ENCODE measurements at places on chromosomes 5 and 9. TPM values are rescaled to one million over a fixed set of nuclear protein-coding genes. Genes with fewer than 3 reads are reported as not detected.
A peak's percentile ranks its signal among the peaks of the same experiment; 100 is the strongest.

- DNase-seq, result no peak
Observed at GRCh38 chr9:114621561-114621960, 10.5 kb downstream of the TMEM268 start.

GRCh38 chr5:38858839-38859238 is 13.0 kb downstream of the OSMR start:
- DNase-seq, result no peak

GRCh38 chr5:65014769-65015168 is 246.0 kb downstream of the CWC27 start:
- no peak for DNase-seq

DNA sequence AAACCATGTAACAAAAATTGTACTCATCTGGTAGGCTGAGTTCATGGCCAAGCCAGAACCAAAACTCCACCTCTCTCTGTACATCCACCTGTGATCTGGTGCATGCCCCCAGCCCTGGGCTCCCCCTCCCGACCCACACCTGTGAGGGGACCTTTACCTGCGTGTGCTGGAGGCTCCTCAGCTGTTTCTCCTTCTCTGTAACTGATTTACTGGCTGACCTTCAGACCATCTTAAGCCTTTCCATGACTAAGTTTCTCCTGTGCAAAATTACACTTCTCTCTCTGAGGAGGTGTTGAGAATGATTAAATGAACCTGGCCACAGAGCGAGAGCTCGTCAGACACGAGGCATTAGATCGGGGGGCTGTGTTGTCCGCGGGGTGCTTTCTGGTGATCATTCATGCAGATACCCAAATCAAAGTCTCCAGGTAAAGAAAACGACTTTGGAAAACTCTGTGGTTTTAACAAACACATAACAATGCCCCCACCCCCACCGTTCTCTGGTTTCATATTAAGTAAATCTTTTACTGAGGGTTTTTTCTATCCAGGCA is 136.4 kb downstream of the SEMA5A start:
- no peak for DNase-seq

- no peak for DNase-seq
Observed at GRCh38 chr5:56814361-56814962, 887 bp upstream of the MAP3K1 start.

GRCh38 chr9:70816891-70817290 is 304.5 kb downstream of the TRPM3 start:
- DNase-seq, result no peak

DNA sequence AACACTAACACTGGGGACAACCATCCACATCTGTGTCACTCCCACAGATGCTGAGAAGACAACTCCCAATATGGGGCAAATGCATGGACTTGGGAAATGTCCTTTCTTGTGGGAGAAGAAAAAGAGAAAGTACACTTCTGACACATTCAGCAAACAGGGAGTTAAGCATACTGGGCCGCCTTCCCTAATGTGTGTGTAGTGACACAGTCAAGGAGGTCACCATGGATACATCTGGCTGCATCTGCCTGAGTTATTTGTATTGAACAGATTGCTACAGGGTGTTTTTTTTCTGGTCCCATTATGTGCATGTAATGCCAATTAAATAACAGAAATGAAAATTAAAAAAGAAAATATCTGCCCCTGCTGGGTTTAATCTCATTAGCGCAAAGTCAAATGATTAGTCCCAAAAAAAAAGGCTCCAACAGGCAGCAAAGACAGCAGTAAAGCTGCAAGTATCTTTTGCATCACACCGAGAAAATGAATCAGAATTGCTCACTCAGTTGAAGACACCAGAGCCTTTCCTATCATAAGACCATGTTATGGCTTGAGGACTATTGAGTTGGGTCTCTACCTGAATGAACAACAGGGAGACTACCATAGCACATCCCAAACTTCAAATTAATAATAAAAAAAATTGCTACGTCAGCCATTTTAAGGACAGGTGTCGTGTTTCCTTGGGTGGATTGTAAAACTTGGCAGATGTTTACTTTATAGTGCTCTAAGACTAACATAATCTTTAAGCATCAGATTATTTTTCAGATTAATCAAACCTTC is 395.9 kb downstream of the DTWD2 start:
- DNase-seq, result no peak

- peak; percentile 98 for DNase-seq
Observed at GRCh38 chr9:109012009-109012875, 1.1 kb downstream of the CTNNAL1 start.

DNA sequence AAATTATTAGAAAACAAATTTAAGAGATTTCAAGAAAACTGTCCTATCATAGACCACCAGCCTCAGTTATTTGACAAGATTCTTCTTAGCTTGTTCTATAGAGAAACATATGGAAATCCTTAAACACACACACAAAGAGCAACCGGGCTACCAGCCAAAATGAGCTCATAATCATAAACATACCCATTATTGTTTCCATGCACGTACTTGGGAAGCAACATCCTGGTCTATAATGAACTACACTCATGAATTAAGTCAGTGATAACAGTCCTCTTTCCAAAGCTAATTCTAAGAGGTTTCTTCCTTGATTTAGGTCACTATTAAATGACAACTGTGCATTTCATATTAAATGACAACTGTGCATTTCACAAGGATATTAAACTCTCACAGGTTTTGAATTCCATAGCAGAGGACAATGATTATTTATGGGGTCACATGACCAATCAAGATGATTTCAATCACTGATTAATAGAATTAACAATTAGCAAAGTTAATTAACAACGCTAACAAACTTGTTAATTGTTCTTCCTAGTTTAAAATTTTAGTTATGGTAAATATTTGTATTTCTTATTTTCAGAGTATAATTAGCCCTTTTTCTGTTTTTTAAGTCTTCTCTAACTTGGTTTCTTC is 77.0 kb downstream of the OXCT1 start:
- peak; percentile 37 for DNase-seq

GRCh38 chr5:53971131-53971530 is 339.2 kb downstream of the ARL15 start:
- no peak for DNase-seq

DNA sequence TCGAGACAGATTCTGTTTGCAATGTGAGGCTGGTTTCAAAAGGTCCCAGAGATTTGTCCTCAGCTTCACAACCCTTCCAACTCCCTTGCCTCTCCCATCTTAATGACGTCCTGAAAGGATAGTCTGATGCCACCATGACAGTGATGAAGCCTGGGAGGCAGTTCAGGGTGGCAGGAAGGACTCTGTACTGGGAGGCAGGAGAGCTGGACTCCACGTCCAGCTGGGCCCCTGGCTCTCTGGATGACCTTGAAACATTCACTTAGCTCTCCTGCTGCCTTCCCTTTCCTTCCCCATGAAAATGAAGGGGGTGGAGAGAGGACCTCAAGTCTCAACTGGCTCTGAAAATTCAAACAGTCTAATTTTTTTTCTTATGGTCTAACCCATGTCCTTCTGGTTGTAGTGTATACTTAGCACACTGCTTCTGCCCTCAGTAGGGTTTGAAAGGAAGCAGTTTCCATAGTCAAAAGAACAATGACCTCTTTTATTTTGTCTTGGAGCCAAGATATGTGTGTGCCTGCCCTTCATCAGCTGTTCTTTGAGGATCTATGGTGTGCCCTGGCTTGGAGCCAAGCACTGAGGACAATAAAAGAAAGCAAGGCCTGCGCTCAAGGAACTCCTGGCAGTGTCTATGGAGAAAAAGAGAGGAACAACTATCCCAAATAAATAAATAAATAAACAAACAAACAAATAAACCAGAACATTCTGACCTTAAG is 188.3 kb downstream of the GRIA1 start:
- DNase-seq, result no peak

DNA sequence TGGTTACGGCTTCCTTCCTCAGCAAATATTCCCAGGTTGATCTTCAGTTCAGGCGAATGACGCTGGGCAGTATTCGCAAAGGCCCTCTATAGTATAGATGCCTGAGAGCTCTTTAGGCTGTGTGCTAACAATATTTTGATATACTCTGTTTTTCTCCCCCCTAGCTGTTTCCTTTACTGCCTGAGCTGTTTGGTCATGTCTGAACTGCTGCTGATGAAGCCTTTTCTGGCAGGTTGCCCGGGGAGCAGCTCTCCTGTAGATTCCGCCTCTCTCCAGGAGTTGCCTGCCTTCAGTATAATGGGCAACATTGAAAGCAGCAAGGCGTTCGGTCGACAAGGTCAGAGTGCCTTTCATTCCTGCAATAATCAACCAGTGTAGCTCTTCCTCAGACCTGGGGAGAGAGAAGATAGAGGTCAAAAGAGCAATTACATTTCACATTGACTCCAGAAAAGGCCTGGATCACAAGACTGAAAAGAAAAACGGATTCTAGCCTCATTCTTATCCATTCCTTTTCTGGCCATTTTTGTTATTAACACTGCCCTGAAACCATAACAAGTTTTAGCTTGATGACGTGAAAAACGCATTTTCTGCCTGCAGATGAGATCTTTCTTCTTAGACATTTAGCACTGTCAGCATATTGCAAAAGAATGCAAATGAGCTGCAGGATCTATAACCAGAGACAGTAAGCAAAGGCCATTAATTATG is 60.1 kb upstream of the ZNF608 start:
- DNase-seq, result peak; percentile 88

GRCh38 chr9:21395778-21396717 is 10.8 kb upstream of the IFNA2 start:
- no peak for DNase-seq

GRCh38 chr5:167219298-167219697 is 1072.1 kb upstream of the WWC1 start:
- no peak for DNase-seq

DNA sequence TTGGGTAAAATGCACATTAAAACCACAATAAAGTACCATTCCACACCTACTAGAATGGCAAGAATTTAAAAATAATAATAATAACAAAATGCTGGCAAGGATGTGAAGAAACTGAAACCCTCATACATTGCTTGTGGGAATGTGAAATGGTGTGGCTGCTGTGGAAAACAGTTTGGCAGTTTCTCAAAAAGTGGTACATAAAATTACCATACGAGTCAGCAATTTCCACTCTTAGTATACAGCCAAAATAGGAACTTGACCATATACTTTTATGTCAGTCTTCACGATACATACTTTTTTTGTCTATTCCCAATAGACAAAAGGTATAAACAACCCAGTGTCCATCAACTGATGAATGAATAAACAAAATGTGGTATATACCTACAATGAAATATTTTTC is 15.6 kb downstream of the FKBP15 start:
- DNase-seq, result no peak

- no peak for DNase-seq
Observed at GRCh38 chr5:56176871-56177533, 56.1 kb downstream of the ANKRD55 start.

DNA sequence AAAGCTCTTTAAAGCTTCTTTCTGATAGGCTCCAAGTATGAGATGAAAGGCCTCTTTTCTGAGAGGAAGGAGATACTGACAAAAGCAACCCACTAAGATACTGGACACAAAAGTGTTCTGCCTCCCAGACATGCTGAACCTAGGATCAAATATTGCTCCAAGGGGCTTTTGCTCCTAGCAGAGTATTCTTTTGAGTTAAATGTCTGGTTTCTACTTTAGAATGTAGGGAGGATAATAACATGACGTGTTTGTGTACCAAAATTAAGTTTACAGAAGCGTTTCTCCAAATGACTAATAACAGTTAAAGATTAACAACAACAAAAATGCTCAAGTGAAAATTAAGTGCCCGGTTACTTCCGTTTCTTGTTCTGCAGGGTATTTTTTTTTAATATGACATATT is 2293.3 kb upstream of the C9orf72 start:
- no peak for DNase-seq

Gene PRLR
- polyA plus RNA-seq, result not detected

Gene CATSPER3
- polyA plus RNA-seq, result 0.09 TPM

Gene PLAC8L1
- 0.11 TPM for polyA plus RNA-seq

Gene POU5F2
- polyA plus RNA-seq, result not detected

Gene ANKRD34B
- not detected for polyA plus RNA-seq

Gene SLC27A6
- polyA plus RNA-seq, result 2.5 TPM

Gene NKD2
- 0.02 TPM for polyA plus RNA-seq

Gene PLPP7
- polyA plus RNA-seq, result not detected

Data from mammary epithelial cell (primary cell).